ENCODE measurements at places on chromosomes 16 and 17.

- DNase-seq = no peak
Measured at GRCh38 chr16:24191876-24192402, 64.2 kb upstream of the CACNG3 start.

DNA sequence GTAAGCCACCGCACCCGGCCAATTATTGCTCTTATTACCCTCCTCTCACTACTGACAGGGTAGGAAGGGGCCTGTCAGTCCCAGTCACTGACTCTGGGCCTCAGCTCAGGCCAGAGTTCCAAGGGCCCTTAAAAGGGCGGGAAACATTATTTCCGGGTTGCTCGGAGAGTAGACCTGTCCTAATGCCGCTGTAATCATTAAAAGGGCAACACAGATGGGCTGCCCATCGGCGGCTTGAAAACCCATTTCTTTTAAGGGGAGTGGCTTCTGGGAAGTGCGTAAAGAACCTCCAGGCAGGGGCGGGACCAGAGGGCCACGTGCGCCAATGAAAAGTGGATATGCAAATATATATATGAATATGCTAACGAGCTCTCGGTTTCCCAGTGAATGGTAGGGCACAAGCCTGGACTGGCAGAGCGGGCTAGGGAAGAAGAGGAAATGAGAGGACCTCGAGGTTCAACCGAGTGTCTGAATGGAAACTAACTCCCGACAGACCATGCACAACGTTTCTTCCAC lies 26.6 kb downstream of the PIPOX start:
- no peak for DNase-seq

DNA sequence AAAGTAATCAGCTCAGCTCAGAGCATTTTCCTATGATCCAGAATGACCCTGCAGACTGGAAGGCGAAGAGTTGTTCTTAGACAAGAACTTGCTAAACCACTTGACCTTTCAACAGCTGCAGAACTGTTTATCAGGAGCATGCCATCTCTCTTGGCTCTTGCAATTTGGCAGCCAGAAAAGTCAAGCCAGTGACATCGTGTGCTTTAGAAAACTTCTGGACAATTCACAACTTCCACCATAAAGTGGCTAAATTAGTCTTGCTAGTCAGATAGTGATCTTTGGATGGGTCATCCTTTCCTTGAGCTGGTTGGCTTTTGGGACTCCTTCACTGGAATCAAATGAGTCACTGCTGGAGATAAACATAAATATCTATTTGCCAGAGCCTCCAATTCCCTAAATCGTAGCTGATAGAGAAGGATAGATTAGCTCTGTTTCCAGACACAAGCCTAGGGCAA lies 146.5 kb downstream of the MAP2K6 start:
- DNase-seq = no peak

- peak; percentile 48 for DNase-seq
Measured at GRCh38 chr17:17913695-17914332, 58.4 kb downstream of the TOM1L2 start.

DNA sequence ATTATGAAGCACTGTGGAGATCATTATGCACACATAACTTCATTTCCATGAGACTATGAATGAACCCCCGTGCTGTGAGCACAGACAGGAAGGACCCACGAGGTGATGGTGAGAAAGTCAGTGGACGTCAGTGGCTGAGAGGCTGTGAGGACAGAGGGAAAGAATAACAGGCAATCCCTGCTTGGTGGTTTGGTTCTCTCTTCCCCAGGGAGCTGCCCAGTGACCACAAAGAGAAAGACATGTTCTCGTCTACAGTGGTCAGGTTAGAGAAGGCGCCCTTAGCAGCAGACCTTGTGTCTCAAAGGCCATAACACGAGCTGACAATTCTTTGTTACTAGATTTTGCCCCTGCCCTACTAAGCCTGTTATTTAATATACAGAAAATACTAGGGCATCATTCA lies 609.2 kb downstream of the TOX3 start:
- DNase-seq = no peak

DNA sequence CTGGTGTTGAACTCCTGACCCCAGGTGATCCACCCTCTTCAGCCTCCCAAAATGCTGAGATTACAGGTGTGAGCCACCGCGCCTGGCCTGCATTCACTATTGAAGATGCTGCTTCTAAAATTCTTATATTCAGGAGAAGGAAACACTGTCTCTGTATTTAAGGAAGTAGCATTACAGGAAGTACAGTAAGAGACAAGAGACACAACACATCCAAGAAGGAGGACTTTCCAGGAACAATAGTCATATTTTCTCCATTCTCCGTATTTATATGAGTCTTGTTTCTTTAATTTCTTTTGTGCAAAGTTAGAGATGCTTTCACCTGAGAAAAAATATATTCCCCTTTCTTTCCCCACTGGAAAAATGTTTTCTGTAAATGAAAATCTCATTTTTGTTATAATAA lies 18.3 kb upstream of the ABCA3 start:
- DNase-seq = no peak

DNA sequence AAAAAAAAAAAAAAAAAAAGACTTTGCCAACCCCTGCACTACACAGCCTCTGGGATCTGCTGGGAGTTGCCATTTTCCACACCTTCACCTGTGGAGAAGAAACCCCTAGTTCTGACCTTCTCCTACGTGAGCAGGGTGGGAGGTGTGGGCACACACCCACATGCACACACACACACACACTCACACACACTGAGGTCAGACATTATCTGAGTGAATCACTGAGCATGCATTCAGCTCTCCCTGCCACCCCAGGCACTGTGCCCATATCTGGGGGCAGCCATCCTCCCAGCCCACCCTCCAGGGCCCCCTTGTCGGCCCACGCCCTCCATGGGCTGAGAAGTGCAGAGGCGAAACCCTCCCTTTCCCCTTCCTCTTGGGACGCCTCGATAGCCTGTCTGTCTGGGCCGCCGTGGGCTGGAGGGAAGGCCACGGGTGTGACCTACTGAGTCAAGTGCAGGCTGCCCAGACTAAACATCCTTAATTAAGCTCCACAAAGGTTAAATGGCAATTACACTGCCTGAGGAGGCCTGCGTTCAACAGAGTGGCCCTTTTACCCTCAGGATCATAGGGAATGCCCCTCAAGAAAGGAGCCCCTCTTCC lies 143.8 kb downstream of the C16orf95 start:
- DNase-seq = no peak

DNA sequence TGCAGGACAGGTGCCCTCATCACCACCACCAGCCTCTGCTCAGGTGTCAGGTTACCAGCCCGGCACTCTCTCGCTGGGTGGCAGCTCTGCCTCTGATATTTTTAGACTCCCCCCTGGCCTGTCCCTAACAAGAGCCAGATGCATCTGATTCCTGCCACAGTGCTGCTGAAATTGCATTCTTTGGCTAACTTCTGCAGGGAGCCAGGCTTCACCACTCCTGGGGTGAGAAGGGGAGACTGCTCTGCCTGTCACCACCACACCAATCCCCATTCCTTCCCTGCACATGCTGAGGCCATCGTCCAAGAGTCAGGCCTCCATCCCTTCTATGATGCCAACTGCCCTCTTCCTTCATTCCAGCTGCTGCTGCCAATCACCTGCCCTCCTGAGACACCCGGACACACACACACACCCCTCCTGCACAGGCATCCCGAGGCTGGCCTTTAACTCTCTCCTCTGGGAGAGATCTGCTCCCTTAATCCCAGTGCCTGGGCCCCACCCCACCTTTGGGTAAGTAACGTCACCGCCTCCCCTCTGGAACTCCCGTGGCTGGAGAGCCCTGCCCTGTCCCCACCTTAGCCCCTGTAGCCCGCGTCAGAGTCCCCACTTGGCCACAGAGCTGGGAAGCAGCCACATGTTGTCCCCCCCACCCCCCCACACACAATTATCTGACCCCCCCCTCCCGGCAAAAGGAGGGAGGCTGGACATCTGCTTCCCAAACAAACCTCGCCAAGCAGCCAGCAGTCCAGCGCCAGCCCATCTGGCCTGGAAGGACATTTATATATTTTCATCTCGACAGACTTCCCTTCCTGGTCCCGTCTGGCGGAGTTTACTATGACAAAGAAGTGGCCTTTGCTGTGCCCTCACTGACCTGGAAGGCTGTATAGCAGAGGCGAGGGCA lies 2.8 kb downstream of the EMP2 start:
- no peak for DNase-seq

- DNase-seq = no peak
Measured at GRCh38 chr17:35701491-35701890, 29.9 kb upstream of the RASL10B start.

DNA sequence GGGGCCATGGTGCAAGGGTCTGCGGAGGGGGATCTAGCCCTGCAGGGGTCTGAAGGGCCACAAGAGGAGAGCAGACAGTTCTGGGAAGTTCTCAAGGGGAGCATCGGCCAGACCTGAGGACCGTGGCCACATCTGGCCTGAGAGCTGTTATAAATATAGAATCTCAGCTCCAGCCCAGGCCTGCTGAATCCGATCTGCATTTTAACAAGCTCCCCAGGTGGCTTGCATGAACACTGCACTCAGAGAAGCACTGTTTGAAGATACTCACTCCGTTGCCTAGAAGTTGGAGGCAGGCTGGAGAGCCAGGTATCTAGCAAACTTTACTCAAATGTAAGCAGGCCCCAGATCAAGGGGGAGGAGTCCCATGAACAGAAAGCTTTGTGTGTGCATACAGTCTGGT lies 61.3 kb downstream of the NKD1 start:
- no peak for DNase-seq

GRCh38 chr16:83215406-83216001 lies 588.7 kb downstream of the CDH13 start:
- DNase-seq = peak; percentile 36

DNA sequence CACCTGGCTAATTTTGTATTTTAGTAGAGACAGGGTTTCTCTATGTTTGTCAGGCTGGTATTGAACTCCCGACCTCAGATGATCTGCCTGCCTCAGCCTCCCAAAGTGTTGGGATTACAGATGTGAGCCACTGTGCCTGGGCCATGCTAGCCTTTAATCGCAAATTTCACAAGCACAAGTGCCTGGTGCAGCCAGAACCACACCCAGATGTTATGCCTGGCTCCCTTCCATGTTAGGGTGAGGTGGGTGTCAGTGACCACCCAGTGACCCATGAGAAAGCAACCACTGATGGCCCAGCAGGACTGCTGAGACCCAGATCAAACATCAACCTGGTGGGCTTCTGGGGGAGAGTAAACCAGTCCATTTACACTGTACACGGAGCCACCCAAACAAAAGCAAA lies 241.9 kb downstream of the CDH11 start:
- no peak for DNase-seq

DNA sequence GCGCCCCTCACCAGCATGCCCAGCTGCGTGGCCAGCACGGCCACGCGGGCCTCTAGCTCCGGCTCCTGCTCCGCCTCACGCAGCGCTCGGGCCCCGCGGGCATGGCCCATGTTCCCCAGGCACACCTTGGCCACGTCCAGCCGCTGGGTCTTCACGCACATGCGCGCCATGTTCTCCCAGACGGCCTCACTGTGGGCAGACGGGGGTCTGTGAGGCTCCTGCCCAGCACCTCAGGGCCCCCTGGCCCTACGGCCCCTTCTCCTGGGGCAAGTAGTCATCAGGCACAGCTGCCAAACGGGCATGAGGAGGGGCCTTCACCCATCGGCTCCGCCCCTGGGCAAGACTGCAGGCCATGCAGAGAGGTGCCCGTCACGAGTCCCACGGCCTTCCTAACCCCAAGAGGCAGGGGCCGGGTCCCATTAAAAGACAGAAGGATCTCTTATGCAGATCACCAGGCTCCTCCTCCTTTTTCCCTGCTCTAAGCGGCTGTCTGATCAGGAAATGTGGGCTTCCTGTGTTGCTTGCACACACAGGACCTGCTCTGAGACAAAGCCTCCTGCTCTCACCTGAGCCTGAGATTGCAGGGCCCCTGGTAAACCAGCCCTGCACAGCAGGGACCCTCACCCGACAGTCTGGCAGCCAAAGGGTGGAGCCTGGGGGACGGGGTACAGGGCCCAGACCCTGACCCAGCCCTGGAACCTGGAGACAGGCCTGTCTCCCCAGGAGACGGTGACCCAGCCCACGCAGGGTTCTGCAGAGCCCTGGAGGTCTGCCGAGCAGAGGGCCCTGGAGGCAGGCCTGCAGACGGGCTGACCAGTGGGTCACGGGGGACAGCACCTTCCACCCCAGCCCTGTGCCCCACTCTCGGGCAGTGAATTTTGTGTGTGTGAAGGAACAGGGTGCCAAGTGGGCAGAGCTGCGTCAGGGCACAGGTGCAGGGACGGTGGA lies 6.6 kb upstream of the TMEM204 start:
- no peak for DNase-seq

- no peak for DNase-seq
Measured at GRCh38 chr16:55039511-55039910, 108.8 kb downstream of the IRX5 start.

DNA sequence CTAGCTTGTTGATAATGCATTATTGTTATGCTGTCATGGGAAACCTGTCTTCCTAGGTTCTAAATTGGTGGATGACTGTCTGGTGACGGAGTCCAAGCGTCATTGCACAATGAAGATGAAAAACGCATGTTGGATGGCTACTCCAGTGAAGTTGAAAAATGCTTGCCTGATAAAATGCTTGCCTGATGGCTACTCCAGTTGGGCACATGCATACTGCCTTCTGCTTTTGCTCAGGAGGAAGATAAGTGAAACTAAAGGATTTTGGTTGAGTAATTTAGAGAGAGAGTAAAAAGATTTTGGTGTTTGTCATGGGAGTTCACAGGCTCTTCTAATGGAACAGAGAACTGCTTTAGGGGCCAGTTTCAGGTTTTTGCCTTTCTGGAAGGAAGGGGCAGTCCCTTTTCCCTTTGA lies 118.6 kb downstream of the PRKCA start:
- DNase-seq = no peak

GRCh38 chr17:17275971-17276370 lies 5.1 kb downstream of the COPS3 start:
- no peak for DNase-seq

- DNase-seq = peak; percentile 25
Measured at GRCh38 chr17:20008242-20009051, 712 bp upstream of the SPECC1 start.

- no peak for DNase-seq
Measured at GRCh38 chr16:17360693-17361122, 110.1 kb downstream of the XYLT1 start.

DNA sequence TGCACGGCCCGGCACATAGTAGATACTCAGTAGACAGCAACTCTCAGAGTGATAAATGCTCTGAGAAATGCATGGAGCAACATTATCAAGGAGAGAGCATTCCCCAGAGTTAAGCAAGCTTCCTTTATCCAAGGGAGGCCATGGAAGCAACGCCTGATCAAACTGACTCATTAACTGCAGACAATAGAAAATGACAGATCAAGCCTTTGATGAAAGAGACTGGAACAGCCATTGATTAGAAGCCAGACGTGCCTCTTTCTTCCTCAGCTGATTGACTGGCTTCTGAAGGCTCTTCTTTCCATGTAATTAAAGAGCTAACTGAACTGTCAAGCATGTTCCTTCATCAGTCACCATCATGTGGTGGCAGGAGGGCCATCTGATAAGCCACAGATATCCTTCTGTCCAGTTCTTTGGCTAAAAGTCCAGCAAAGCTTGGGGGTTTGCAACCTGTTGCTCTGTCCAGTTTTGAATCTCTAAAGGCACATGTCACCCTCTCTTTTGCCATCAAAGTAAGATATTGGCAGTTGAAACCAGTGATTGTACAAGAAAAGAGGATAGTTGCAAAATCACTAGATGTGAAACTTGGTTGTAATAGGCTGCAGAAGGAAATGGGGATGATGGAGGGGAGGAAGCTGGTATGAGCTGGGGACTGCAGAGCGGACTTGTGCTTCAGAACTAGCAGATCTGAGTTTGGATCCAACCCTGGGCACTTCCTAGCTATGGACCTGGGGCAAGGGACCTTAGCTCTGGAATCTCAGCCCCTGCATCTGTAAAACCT lies 188.0 kb downstream of the HAPSTR1 start:
- no peak for DNase-seq

- DNase-seq = no peak
Measured at GRCh38 chr16:70407811-70408274, 31.1 kb downstream of the ST3GAL2 start.

Data from GM12891 (cell line).